ENCODE measurements at places on chromosomes 2 and 18.
A peak's percentile ranks its signal among the peaks of the same experiment; 100 is the strongest.

- DNase-seq: no peak
Observed at GRCh38 chr2:53877556-53877955, 17.8 kb upstream of the GPR75 start.

DNA sequence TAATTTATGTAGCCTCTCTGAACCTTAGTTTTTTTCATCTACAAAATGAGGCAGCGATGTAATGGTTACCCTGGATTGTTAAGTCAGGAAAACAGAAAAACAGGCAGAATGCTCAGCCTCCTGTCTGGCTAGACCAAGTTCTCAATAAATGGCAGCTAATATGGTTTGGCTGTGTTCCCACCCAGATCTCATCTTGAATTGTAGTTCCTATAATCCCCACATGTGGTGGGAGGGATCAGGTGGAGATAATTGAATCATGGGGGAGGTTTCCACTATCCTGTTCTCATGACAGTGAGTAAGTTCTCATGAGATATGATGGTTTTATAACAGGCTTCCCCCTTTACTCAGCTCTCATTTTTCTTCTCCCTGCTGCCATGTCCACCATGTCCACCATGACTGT lies 220.0 kb downstream of the CMPK2 start:
- DNase-seq: no peak

DNA sequence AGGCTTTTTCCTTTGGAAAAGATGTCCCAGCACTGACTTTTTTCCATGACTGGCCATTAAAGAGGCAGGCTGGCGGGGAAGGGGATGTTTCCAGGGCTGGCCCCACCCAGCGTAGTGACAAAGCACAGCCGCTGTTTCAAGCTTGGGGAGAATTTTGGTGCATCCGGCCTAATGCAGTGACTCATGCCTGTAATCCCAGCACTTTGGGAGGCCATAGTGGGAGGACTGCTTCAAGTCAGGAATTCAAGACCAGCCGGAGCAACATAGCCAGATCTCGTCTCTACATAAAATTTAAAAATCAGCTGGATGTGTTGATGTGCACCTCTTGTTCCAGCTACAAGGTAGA lies 78.0 kb upstream of the SH3BP4 start:
- no peak for DNase-seq

- DNase-seq: no peak
Observed at GRCh38 chr2:219886615-219887014, 259.2 kb downstream of the SLC4A3 start.

DNA sequence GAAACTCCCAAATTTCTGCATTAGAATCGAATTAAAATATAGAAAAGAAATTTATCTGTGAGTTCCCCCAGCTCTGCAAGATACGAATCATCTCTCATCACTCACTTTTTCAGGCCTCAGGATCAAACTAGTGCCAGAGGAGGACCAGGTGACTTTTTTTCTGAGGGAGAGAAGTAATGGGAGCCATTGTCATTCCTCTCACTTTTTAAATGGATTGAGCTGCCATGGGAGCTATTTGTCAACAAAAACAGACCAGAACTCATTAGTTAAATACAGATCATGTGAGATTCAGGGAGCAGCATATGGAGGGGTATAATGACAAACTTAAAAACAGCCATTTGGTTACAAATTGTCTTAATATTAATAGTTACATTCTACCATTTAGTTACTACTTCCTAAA lies 594.4 kb downstream of the DPP10 start:
- DNase-seq: no peak

DNA sequence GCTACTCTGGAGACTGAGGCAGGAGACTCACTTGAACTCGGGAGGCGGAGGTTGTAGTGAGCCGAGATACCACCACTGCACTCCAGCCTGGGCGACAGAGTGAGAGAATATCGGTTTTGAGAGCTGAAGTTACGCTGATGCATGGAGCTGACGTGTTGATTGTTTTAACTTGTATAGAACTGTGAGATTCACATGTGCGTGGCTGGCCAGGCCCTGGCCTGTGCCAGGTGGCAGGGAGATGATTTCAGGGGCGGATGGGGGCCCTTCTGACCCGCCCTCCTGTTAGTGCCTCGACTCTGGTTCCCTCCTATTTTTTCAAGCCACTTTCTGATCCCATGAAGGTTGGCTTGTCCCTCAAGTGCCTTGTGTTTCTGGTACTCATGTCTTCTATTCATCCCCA lies 25.7 kb downstream of the GATA6 start:
- no peak for DNase-seq

- no peak for DNase-seq
Observed at GRCh38 chr2:154556146-154556545, 142.3 kb upstream of the KCNJ3 start.

DNA sequence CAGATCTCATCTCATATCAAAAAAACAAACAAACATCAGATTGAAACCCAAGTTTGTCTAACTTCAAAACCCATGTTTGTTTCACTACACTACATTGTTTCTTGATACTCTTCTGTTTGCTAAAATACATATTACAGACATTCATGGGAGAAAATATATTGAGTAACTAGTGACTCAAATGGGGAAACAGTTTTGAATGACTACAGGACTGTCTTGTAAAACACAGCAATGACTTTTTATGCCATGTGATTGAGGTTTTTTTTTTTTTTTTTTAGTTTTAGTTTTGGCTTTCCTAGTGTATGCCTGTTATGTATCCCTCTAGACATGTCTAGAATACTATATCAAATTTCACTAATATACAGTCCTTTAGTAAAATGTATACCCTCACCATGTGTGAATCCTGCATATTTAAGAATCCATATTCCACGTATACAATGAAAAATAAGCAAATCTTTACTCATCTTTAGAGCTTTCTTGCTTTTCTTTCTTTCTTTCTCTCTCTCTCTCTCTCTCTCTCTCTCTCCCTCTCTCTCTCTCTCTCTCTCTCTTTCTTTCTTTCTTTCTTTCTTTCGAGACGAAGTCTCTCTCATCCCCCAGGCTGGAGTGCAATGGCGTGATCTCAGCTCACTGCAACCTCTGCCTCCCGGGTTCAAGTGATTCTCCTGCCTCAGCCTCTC lies 46.6 kb upstream of the SERTAD2 start:
- DNase-seq: no peak

- DNase-seq: no peak
Observed at GRCh38 chr2:176137252-176137580, 7.7 kb downstream of the HOXD8 start.

DNA sequence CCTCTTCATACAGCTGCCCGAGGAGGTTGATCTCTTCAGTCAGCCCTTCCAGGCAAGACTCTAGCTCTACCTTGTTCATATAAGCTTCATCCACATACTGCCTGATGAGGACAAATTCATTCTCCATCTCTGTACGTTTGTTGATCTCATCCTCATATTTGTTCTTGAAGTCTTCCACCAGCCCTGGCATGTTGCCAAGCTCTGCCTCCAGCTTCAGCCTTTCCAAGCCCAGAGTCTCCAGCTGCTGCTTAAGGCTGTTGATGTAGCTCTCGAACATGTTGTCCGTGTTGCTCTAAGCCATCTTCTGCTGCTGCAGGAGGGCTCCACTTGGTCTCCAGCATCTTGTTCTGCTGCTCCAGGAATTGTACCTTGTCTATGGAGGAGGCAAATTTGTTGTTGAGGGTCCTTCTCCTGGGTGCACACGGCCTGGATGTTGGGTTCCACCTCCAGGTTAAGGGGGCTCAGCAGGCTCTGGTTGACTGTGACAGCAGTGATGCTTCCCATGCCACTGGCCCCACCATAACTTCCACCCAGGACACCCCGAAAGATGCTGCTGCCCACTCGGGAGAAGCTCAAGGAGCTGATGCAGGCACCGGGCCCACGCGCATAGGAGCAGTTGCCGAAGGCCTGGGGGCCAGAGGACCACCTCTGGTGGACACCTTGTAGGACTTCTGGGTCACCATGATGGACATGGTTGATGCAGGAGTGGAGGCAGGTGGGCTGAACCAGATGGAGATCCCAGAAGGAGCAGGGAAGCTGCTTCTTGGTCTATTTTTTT lies 30.3 kb downstream of the ICA1L start:
- no peak for DNase-seq

DNA sequence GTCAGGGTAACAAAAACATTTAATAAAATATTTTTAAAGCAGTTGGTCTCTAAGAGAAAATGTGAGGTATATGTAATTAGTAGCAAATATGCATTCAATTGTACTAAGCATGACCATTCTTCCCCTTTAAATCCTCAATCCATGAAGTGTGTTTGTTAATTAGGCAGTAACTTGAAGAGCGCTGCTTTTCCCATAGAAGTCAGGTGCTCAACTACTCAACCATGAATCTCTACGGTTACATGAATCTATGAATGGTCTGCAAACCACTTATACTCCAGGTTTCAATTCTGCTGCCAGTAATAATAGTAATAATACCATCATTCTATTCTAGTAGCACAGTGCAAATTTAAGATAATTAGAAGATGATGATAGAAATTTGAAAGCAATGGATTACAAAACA lies 55.8 kb downstream of the SLC8A1 start:
- DNase-seq: no peak

GRCh38 chr2:237723602-237724001 lies 75.0 kb upstream of the RBM44 start:
- no peak for DNase-seq

GRCh38 chr2:50480507-50480906 lies 551.4 kb downstream of the NRXN1 start:
- no peak for DNase-seq

DNA sequence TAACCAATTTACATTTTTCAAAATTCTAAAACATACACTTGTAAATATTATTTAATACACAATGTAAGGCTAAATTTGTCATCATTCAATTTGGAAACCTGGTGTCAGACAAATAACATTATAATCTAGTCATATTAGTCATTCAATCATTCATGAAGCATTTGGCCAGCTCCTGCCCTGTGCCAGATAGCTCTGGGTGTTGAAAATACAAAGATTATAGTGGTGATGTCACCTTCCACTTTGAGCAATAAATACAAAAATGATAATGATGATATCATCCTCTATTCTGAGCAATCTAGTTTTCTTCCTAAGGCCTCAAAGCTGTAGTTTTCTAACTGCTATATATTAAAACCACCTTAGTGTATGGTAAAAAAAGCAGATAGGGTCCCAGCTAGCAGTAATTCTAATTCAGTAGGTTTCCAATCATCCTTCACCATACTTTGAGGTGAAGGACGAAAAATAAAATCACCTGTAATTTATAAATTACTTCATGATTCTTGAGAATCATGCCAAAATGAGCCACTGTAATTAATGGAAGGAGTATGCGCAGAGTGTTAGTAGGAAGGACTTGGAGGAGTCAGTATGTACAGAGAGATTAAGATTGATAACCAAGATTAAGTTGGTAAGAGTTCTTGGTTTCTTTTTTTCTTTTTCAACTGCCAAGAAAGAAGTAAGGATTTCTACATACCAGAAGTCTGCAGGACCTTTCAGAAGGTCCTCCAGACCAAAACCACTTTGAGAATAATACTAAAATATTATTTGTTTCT lies 23.2 kb downstream of the MEMO1 start:
- no peak for DNase-seq

DNA sequence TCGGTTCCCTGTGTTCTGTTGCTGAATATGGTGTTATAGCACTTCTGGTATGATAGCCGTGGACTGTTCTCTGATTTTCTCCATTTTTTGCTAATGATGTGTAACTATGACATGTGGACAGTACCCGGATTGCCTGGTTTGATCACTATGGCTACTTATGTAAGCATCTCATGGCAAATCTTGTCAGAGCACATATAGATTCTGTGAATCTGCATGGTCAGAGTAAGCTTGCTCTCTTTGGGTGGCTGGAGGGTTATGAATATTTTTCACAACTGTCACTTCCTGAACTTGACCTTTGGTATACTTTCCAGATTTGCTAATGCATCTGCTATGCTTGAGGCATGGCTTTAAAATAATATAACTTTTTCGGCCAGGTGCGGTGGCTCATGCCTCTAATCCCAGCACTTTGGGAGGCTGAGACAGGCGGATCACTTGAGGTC lies 36.8 kb upstream of the ATP8B1 start:
- no peak for DNase-seq

DNA sequence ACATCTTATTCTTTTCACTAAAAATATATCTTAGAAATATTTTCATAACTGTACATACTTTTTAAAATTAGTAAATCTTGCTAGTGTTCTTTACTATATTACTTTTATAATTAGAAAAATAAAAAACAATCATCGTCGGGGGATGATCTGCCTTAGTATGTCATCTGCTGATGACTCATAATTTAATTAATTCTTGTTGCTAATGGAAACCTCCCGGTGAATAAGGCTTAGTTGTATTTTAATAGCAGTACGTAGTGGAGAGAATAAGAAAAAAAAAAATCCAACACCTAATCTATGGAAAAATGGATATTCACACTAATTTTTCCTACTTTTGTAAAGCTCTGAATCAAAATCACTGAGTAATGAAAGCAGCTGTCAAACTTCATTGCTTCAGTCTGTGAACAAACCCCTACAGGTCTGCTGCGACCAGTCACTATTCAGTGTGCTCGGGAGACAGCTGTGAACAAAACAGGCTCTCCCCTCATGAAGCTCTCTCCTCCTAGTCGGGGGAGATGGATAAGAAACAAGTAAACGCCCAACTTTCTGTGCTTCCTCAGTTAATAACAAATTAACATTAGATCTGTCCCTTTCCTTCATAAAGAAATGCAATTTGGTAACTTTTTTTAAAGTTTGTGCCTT lies 97.4 kb upstream of the UPP2 start:
- DNase-seq: no peak

- DNase-seq: no peak
Observed at GRCh38 chr2:84891355-84892010, 10.6 kb upstream of the TRABD2A start.

DNA sequence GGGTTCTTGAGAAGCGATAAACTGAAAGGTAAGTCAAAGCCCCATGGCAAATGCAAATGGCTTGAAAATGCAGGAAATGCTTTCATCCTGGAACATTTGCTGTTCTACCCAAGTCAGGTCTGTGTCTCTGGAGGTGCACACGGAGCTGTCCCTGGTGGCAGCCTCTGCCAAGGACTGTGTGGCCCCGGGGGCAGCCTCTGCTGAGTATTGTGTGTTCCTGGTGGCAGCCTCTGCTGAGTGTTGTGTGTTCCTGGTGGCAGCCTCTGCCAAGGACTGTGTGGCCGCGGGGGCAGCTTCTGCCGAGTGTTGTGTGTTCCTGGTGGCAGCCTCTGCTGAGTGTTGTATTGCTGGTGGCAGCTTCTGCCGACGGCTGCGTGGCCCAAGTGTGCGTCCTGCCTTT lies 135.6 kb upstream of the ALKAL2 start:
- DNase-seq: no peak

GRCh38 chr18:36129300-36130038 lies at the start of the genes ELP2 and SLC39A6:
ELP2 (plus strand) TSS chr18:36129899; CDS start chr18:36129934, 35 bp downstream.
SLC39A6 (minus strand) TSS chr18:36129340; CDS start chr18:36127007, 2,333 bp downstream.
- peak; percentile 89 for DNase-seq

DNA sequence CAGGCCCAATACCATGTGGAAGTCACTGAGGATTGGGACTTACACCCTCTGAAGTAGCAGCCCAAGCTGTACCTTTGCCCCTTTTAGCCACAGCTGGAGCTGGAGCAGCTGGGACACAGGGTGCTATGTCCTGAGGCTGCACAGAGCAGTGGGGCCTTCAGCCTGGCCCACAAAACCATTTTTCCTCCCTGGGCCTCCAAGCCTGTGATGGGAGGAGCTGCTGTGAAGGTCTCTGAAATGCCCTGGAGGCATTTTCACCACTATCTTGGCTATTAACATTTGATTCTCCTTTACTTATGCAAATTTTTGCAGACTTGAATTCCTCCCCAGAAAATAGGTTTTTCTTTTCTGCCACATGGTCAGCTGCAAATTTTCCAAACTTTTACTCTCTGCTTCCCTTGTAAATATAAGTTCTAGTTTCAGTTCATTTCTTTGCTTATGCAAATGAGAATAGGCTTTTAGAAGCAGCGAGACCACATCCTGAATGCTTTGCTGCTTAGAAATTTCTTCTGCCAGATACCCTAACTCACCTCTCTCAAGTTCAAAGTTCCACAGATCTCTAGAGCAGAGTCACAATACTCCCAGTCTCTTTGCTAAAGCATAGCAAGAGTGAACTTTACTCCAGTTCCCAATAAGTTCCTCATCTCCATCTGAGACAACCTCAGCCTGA lies 213.8 kb upstream of the MGAT5 start:
- no peak for DNase-seq
